Kasumi-1 (cell line): ENCODE measurements at places on chromosomes 11 and 22.

DNA sequence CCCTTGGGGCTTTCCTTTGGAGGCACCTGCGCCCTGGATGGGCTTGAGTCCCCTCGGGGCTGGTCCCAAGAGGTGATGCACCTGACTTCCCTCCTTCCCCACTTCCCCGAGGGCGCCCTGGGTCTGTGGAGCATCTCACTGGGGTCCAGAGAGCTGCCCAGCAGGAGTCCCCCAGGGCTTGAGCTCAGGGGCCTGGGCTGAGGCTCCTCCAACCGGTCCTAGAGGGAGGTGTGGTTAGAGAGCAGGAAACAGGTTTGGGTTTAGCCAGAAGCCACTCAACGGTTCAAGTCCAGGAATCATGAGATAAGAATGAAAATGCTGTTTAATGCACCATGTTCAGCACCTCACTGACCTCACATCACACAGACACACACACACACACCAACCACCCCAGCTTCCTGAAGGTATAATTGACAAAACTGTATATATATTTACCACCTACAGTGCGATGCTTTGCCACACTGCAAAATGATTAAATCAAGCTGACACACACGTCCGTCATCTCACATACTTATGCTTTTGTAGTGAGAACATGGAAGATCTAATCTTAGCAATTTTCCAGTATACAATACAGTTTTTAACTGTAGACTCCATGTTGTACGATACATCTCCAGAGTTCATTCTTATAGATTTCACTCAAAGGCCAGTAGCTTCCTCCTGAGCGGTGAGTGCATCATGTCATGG lies 628 bp upstream of the IGLL1 start:
- DNase-seq = peak; percentile 4

GRCh38 chr11:119533462-119533861 lies 110.5 kb upstream of the THY1 start:
- no peak for DNase-seq

- no peak for DNase-seq
Observed at GRCh38 chr11:130932086-130932712, 15.9 kb upstream of the SNX19 start.

GRCh38 chr11:112662554-112662953 lies 298.7 kb upstream of the NCAM1 start:
- no peak for DNase-seq

GRCh38 chr11:1906611-1907423 lies 12.7 kb upstream of the TNNT3 start:
- no peak for DNase-seq

DNA sequence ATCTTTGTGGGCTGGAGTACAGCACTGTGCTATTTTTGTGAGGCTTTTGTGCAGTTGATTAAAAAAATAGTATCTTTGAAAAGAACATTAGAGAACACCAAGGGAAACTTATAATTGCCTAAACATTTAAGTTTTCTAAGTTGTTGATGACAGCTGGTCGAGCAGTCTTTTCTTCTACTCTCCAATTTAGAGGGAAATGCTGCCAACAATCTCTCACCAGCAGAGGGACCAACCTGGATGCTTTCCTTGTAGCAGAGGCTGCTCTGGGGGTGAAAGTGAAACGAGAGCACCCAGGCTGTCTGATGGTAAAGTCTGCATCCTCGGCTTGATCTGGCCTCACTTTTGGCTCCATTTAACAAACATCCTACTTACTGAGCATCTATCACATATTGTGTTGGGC lies 1286.5 kb upstream of the TENM4 start:
- no peak for DNase-seq

- DNase-seq = no peak
Observed at GRCh38 chr11:67500484-67500821, 4.7 kb downstream of the PITPNM1 start.

DNA sequence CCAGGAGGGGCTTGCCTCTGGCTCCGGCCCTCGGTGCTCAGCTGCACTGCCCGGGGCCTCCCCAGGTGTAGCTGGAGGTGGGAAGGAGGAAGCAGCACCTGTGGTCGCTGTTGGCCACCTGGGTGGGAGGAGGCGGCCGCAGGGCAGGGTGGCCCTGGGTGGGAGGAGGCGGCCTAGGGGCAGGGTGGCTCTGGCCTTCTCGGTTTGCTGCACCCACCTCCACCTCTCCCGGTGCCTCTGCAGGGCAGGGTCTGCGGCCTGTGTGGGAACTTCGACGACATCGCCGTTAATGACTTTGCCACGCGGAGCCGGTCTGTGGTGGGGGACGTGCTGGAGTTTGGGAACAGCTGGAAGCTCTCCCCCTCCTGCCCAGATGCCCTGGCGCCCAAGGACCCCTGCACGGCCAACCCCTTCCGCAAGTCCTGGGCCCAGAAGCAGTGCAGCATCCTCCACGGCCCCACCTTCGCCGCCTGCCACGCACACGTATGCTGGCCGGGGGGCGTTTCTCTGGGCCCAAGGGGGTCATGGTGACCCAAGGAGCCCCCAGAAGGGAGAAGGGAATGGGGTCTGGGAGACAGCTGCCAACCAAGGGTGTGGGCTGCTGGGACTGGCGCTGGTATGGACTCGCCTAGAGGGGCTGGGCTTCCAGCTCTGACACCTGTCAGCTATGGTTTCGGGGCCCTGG lies 20.6 kb downstream of the MUC5AC start:
- no peak for DNase-seq

- no peak for DNase-seq
Observed at GRCh38 chr11:72821920-72822799, 7.9 kb downstream of the ATG16L2 start.

GRCh38 chr11:2400762-2401435 lies 349 bp downstream of the TSSC4 start:
- no peak for DNase-seq

GRCh38 chr22:37690901-37691504 lies 4.9 kb downstream of the NOL12 start:
- DNase-seq = no peak

DNA sequence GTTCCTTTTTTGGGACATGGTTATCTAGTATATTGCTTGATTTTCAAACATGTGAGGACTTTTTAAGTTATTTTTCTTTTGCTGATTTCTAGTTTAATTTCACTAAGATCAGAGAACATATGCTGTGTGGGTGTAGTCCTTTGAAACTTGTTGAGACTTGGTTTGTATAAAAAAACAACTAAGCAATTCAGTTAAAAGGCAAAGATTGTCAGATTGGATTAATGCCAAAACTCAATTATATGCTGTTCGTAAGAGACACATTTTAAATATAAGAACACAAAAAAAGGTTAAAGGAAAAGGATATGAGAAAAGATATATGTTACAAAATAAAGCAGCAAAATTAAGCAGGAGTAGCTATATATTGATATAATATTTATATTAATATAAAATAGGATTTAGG lies 17.8 kb upstream of the RRM1 start:
- DNase-seq = no peak

GRCh38 chr11:128579798-128580504 lies 7.4 kb downstream of the ETS1 start:
- DNase-seq = no peak

DNA sequence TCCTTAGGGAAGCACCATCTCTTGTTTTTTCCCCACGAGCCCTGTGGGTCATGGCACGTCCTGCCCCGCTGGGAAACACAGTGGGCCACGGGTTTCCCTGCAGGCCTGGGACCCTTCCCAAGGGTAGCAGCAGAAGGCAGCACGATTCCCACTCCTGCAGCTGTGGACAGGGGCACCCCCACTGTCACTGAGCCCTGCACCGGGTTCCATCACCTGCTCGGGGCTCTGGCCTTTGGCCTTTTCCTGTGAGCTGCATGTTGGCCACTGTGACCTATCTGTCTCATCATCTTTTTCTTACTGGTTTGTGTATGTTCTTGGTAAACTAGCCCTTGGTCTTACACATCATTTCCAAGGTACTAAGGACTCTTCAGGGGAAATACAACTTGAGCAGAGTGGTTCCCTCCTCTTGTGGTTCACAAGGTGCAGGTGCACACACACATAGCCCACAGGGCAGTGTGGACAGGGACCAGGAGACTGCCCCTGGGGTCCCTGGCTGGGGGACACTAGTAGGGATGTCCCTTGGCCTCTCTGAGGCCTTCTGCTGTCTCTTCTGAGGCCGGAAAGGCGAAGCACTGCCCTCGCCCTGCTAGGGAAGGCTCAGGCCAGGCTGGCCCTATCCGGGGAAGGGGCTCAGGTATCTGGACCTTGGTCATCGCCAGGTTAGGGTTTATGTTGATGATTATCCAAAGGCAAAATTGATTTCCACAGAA lies 19.0 kb upstream of the TXNRD2 start:
- no peak for DNase-seq

GRCh38 chr11:102192349-102193066 lies 82.3 kb downstream of the YAP1 start:
- no peak for DNase-seq

GRCh38 chr22:35313311-35314121 lies 13.8 kb downstream of the TOM1 start:
- no peak for DNase-seq

GRCh38 chr22:47356511-47357011 lies 594.1 kb downstream of the TBC1D22A start:
- no peak for DNase-seq

DNA sequence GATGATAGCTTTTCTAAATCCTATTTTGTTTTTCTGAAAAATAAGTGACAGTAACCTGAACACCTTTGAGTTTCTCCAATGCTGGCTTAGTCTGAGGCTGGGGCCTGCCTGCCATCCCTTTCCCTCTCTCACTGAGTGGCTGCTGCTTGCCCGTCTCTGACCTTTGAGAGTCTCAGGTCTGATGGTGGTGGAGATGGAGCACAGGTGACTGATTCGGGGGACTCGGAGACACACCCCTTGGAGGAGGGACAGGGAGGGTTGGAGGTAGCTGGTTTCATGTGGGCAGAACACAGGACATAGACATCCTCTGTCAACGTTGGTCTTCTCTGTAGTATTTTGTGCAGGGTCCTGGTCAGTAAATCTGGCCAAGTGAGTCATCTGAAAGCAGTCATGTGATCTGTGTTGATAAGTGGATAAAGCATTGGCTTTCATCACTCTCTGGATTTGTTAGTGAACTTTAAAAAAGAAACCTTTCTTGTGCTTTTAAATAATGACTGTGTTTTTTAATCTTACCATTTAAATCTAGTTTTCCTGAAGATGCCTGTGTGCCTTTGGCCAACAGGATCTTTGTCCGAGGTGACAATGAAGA lies 47.1 kb upstream of the CLDN5 start:
- DNase-seq = no peak

DNA sequence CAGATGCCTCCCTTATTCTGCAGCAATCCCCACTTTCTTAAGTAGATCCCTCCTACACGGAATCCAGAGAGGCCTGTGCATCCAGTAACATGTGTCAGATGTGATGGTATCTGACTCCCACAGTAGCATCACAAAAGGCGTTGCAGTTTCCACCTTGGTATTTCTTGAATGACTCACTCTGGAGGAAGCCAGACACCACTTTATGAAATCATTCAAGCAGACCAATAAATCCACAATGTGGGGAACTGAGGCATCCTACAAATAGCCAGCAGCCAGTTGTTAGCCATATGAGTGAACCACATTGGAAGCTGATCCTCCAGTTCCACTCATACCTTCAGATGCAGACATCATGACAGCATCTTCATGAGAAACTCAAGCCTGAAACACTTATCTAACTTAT lies 798.1 kb downstream of the OPCML start:
- DNase-seq = no peak

- DNase-seq = no peak
Observed at GRCh38 chr22:46273432-46274148, 5.8 kb downstream of the TTC38 start.

DNA sequence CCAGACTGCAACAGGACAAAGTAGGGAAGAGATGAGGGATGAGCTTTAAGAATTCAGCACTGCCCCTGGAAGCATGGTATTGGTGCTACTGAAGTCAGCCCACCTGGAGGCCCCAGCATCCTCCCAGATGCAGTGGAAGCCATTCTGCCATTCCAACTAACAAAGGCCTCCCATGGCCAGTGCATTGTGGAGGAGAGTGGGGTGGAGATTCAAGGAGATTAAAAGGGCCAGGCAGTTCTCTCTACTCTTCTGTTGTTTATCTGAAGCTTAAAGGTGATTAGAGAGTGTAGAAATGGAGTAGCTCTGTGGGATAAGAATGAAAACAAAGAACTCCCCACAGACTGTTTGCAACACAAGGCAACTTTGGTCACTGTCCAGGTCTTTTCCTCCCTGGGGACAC lies 24.1 kb upstream of the TSKU start:
- DNase-seq = no peak

DNA sequence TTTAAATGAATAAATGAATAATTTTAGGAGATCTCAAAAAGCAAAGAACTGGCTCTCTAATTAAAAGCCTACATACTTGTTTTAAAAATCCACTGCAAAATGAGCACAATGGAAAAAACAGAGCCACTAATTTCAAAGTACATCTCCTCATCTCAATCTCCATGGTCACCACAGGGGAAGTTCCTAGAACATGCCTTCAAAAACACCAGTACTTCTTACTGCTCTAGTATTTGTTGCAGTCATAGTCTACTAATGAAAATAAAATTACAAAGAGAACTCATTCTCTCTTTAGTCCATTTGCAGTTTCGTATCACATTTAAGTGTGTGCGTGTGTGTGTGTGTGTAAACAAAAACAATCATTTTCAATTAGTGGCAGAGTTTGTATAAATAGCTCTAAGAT lies 54.0 kb downstream of the PIK3C2A start:
- DNase-seq = peak; percentile 17

DNA sequence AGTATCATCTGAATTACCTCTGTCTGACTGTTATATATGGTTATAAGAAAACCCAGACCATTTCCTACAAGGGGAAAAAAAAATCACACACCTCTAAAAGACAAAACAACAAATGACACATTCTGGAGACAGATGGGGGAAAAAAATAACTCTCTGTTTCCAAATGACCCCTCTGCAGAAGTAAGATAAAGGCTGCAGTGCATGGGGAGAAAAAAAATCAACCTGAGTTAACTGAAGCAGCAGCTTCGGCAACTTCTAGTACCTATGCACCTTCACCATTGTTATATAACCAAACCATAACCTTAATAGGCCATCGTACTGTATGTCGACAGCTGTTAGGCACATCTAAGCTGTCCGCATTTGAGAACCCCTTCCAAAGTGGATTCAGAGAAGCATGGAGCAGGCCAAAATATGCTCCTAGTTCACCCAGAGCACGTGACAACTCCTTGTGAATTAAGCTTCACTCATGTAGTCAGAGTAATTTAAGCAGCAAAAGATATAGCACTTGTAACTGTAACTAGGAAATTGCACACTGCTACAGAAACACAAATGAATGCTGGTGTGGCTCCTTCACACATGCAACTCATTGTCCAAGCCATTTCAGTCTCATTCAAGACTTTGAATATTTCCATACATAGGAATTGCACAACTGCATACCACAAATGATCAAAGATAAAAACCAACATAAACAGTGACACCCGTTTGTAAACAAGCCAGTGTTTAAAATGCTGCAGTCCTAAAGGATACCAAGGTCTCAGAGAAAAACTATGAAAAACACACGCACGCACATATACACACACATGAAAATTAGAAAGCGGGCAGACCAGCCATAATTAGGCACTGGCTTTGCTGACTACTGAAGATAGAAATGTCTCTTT lies 2.7 kb downstream of the SIK3 start:
- no peak for DNase-seq
